ENCODE measurements at places on chromosomes 6 and 20.

- DNase-seq = no peak
Measured at GRCh38 chr20:40072907-40073306, 616.1 kb downstream of the MAFB start.

DNA sequence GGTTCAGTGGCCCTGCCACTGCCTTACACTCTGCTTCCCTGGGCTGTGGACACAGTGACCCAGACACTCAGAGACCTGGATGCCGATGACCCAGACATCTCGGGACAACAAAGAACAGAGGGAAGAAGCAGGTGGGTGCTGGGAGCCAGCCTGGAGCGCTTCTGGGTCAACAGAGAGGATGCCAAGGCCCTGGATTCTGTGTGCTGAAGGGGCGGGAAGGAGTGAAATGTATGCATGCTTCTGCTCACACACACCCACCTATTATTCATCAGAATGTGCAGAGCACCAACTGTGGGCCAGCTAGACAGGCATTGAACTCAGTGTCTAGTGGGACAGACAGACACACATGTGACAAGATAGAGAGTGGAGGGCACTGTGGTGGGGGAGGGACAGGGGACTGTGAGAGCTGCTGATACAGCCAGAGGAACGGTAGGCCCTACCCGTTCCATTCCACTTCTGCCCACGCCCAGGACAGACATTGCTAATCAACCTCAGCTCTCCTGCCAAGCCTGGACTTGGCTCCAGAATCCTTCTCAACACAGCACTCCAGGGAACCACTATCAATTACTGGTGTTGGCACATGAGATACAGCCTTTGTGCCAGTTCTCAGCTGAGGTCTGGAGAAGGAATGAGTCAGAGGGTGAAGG lies 20.2 kb downstream of the KCNK15 start:
- no peak for DNase-seq

- no peak for DNase-seq
Measured at GRCh38 chr6:146106532-146106931, 77.7 kb downstream of the GRM1 start.

GRCh38 chr6:166488076-166488685 lies 98.3 kb downstream of the RAMACL start:
- DNase-seq = peak; percentile 60

DNA sequence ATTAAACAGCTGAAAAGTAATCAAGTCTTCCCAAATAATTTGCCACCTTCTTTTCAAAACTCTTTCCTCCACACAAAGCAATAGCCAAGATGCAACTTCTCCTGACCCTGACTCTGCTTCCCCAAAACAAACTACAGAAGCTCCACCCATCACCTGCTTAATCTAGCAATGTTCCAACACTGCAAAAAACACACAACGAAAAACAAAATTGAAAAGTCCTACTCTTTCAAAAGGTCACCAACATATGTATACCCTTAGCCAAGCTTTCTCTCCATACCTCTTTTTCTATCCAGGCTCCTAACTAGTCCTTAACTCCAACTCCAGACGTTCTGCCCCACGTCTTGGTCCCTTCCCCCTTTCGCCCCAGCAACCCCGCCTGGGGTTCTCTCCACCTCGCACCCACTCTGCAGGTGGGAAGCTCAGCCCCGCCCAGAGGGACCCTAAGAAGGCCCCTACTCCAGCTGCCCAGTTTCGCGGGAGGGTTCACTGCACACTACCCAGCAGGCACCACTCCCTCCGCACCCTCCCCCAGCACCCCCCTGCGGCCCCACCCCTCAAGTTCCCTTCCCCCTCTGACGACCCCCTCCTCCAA lies 717 bp downstream of the CSNK2A1 start:
- no peak for DNase-seq

DNA sequence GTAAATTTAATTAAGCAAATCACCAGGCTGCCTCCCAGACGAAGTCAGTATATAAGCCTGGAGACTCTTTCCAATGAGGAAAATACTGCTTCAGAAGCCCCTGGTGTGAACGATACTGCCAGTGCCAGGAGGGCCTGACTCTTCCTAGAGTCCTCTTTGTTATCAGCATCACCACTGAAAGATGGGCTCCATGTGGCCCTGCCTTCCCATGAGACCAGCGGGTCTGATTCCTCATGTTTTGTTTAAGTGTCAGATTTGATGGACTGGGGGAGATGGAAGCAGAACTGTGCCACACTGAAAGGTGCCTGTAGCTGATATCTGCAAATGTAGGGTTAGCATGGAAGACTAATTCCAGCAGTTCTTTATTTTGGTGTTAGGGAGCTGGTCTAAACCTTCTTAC lies 7.9 kb downstream of the NQO2 start:
- no peak for DNase-seq

DNA sequence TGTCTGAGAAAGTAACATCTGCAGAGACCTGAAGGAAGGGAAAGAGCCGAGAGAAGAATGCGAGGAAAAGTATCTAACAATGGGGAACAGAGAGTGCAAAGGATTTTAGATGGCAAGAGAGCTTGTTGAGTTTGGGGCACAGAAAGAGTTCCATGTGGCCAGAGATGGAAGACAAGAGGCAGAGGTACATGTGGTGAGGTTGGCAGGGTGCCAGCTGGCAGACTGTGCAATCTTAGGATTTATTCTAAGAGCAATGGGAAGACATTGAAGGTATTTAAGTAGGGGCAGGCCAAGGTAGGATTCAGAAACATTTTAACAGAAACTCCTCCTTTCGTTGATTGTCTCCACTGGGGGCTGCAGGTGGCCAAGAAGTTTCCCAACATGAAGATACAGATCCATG lies 20.4 kb upstream of the LBP start:
- DNase-seq = no peak

DNA sequence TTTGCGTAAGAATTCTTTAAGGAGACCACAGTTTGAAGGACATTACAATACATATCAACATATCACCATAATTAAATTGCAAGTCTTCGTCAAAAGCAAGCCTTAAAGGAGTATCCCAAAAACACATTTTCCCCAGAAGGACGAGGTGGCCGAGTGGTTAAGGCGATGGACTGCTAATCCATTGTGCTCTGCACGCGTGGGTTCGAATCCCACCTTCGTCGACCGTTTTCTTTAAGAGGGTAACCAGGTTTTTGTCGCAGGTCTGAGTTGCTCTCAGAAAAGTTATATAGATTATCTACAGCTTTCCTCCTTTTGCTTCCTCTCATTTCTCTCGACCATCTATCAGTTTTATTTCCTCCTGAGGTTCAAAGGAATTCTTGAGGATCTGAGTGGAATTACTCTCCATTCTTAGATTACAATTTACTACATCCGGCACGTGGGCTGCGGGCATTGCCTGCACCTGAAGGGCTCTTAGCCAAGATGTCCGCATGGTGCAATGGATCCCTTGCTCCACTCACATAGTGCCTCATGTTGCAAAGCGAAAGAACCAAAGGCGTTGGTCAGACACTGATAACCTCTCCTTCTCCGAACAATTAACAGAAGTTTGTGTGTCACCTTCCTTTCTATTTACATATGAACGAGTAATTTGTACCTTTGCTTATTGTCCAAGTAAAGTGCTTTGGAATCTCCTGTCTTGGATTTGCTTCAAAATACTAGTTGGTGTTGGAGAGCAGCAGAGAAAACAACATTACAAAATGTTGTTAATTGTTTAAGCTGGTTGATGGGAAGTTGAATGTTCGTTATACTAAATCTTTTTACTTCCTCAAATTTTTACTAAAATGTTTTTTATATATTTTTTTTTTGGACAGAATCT lies 14.0 kb downstream of the POM121L2 start:
- DNase-seq = no peak

- no peak for DNase-seq
Measured at GRCh38 chr20:50325215-50325614, 134.6 kb downstream of the CEBPB start.

GRCh38 chr6:155026022-155026705 lies 31.0 kb downstream of the TIAM2 start:
- no peak for DNase-seq

- no peak for DNase-seq
Measured at GRCh38 chr6:157637941-157638662, 184.9 kb upstream of the SNX9 start.

Measured in stimulated activated CD4-positive, alpha-beta T cell treated with anti-CD3 and anti-CD28 coated beads, Interleukin-15, amount 100 ng/mL, for 48 hours (primary cell).